ENCODE measurements at places on chromosomes 6 and 20. TPM values are rescaled to one million over a fixed set of nuclear protein-coding genes. Genes with fewer than 3 reads are reported as not detected.

DNA sequence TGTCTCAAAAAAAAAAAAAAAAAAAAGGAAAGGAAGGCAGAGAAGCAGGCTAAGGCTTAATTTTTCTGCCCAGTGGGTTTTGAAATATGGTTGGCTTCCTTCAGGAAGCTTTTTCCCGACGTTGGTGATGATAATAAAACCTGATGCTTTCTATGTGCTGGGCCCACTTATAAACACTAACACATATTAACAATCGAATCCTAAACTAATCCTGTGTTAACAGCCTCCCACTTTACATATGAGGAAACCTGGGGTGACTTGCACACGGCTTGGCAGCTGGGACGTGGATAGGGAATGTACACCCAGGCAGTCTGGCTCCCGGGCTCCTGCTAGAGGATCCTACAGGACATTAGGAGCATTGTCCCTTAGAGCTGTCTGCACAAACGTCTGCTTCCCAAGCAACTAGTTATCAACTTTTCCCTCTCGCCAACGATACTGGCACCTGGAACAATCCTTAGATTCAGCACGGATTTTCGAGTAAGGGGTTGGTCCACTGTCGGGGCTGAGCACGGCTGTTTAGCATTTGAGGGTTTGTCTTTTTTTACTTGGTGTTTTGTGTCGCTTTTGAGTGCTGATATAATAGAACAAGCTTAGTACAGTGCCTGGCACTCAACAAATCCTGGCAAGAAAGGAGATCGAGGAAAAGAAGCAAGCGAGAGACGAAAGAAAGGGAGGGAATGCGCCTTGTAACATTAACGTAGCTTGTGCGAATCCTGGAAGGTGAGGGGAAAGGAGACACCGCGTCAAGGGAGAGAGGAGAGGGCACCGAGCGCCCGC lies 622 bp upstream of the KIZ start:
- no peaks in the 10 kb centered on the region for H3K27me3 ChIP-seq
- no peaks in the 10 kb centered on the region for H3K36me3 ChIP-seq
- H3K4me3 ChIP-seq, result peak overlapping the region; percentile 93
- no peak for DNase-seq

GRCh38 chr6:126118058-126118755 lies 131.9 kb downstream of the TRMT11 start:
- H3K4me1 ChIP-seq, result no peaks in the 10 kb centered on the region
- no peak for DNase-seq
- H3K36me3 ChIP-seq, result peaks cover 4% of the 10 kb centered on the region
- H3K27me3 ChIP-seq, result no peaks in the 10 kb centered on the region
- no peak overlapping the region for H3K27ac ChIP-seq
- H3K4me3 ChIP-seq, result no peak overlapping the region

GRCh38 chr6:2881423-2881822 lies 21.7 kb downstream of the SERPINB9 start:
- H3K27ac ChIP-seq, result no peak overlapping the region
- DNase-seq, result no peak
- no peak overlapping the region for H3K4me3 ChIP-seq
- peaks cover 17% of the 10 kb centered on the region for H3K4me1 ChIP-seq

DNA sequence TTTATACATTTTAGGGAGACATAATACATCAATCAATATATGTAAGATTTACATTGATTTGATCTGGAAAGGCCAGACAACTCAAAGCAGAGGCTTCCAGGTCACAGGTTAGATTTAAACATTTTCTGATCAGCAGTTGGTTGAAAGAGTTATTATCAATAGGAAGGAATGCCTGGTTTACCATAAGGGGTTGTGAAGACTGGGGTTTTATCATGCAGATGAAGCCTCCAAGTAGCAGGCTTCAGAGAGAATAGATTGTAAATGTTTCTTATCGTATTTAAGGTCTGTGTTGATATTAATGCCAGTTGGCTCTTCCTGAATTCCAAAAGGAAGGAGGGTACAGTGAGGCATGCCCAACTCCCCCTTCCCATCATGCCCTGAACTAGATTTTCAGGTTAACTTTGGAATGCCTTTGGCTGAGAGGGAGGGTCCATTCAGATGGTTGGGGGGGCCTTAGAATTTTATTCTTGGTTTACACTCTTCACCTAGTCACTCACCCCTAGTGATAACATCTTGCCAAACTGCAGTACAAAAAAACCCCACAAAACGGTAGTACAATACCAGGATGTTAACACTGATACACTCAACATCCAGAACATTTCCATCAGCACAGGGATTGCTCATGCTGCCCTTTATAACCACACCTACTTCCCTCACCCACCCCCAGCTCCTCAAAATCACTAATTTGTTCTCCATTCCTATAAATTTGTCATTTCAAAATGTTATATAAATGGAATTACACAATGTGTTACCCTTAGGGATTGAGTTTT lies 259.6 kb upstream of the PLN start:
- no peaks in the 10 kb centered on the region for H3K36me3 ChIP-seq
- no peak for DNase-seq
- H3K4me3 ChIP-seq, result no peak overlapping the region
- peaks cover 31% of the 10 kb centered on the region for H3K4me1 ChIP-seq
- no peaks in the 10 kb centered on the region for H3K27me3 ChIP-seq

DNA sequence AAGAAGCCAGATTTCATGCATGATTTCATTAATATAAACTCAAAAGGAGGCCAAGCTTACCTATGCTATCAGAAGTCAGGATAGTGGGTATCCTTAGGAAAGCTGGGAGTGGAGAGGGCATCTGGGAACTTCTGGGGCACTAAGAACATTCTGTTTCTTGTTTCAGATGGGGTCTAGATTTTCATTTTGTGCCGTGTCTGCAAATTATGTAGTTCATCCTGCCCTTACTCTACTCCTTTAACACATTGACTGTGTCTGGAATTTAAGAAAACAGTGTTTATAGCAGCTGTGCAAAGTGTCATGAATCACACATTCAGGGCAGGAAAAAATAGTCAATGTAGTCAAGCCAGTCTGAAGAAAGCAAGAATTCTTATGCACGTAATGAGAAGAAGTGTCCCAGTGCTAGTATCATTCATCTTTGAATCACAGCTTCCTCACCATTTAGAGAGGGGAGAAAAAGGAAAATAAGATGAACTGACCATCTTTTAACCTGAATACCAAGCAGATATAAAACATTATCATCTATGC lies 11.6 kb upstream of the SPTLC3 start:
- no peak overlapping the region for H3K27ac ChIP-seq
- H3K4me1 ChIP-seq, result no peaks in the 10 kb centered on the region
- DNase-seq, result no peak
- no peaks in the 10 kb centered on the region for H3K36me3 ChIP-seq

DNA sequence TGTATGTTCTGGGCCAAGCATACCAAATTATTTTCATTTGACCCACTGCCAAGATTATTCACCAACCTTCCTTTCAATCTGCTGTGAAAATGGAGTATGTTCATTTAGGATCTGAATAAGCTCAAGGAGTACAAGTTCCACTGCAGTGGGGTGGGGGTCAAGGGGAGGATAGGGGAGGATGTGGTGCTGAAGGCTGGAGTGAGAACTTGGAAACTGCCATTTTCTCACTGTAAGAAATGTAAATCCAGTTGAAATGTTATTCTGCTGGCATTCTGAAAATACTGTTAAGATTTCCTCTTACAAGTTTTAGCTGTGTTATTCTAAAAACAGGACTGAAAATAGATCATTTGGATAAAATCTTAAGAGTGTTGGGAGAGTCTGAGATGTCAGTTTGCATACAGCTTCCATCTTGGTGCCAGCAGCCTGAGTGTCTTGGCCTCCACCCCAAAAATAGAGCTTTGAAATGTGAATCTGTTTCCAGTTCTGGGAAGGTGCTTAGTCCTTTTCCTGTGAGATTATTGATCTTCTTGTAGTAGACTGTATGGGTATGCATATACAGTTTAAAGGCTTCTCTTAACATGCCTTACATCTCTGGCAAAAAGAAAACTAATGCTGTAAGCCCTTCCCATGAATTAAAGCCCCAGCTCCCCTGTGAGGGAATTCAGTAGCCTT lies 84.3 kb downstream of the CTNNBL1 start:
- peaks cover 14% of the 10 kb centered on the region for H3K4me1 ChIP-seq
- no peak overlapping the region for H3K27ac ChIP-seq
- peaks cover 19% of the 10 kb centered on the region for H3K36me3 ChIP-seq
- H3K27me3 ChIP-seq, result no peaks in the 10 kb centered on the region
- H3K4me3 ChIP-seq, result no peak overlapping the region
- DNase-seq, result peak; percentile 39

GRCh38 chr6:45480752-45481415 lies 103.2 kb upstream of the SUPT3H start:
- H3K4me3 ChIP-seq, result no peak overlapping the region
- peaks cover 14% of the 10 kb centered on the region for H3K4me1 ChIP-seq
- no peak overlapping the region for H3K27ac ChIP-seq
- no peaks in the 10 kb centered on the region for H3K36me3 ChIP-seq

DNA sequence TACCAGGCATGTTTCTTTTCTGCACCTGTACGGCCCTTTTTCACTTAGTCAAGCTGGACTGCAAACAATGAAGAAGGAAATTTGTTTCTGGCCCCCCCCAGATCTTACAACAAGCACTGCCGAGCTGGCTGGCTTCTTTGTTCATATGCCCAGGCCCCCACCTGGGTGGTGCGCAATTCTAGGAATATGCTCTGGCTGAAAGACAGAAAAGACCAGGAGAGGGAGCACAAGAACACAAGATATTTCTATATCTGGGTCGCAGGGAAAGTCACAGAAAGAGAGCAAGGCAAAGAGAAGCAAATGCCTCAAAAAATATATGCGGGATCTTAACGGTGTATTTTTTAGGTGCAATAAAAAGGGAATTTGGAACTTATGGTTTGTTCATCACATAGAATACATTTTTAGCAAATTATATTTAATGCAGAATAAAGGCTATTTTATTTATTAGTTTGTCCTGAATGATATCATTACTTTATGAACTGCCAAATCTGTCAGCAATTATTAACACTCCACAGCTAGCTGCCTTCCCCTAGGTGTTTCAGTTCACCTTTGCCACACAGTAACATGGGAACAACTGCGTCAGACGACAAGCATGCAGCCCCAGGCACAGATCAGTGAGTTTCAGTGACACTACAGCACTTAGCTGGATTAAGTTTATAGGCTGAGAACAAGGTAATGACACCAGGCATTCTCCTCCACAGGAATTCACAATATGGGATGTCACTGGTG lies 76.5 kb downstream of the GJA10 start:
- H3K4me1 ChIP-seq, result peaks cover 7% of the 10 kb centered on the region
- no peaks in the 10 kb centered on the region for H3K27me3 ChIP-seq
- H3K27ac ChIP-seq, result no peak overlapping the region
- no peak for DNase-seq
- no peaks in the 10 kb centered on the region for H3K36me3 ChIP-seq

The KATNA1 gene
- 15.8 TPM for total RNA-seq

The COX4I2 gene
- 2.1 TPM for total RNA-seq

The POM121L2 gene
- total RNA-seq, result not detected

The NKX2-4 gene
- not detected for total RNA-seq
